ENCODE measurements at places on chromosomes 2 and 18.

GRCh38 chr2:127004893-127005600 is 101.9 kb downstream of the BIN1 start:
- DNase-seq: no peak

GRCh38 chr2:118667348-118667747 is 180.1 kb downstream of the EN1 start:
- DNase-seq: no peak

DNA sequence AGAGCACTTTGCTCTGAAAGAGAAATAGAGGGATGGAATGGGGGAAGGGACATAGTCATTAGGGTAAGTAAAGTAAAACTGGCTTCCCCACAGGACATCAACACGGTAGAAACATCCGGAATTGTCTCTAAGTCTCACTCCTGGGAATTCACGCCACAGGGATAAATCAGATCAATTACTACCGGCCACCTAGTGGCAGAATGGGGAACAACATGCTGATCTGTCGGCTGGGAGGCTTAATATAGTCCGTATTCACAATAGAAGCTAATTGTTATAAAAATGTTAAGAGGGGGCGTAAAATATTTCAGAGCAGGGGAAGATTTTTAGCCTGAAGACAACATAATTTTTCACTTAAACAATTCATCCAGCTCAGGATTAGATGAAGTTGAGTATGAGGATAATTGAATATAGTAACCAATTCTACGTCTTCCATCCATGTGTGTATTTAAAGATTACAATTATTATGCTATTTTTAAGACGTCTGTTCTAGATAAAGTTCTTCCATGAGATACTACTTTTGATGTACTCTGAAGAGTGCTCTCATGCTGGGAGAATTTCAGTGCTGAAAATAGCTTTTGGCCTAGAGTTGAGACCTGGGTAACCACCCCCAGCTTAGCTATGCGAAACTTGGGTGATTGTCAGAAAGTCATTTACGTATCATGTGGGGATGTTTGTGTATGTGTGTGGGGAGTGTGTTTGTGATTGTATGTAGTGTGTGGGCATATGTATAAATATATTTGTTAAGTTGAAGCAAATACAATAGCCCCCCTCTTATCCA is 65.7 kb downstream of the LRRTM1 start:
- DNase-seq: no peak

DNA sequence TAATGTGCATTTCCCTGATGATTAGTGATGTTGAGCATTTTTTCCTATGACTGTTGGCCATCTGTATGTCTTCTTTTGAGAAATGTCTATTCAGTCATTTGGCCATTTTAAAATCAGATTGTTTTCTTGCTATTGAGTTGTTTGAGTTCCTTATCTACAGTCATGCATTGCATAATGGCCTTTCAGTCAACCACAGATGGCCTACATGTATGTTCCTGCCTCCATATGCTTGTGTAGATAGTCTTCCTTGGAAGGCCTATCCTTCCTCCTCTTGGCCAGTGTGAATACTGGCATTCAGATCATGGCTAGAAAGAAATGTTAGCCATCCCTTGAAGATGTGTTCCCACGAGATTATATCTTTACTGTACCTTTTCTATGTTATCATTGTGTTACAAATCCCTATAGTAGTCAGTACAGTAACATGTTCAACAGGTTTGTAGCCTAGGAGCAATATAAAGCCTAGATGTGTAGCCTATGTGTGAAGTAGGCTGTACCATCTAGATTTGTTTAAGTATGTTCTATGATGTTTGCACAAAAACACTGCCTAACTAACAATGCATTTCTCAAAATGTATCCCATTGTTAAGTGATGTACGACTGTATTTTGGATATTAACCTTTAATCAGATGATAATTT is 65.6 kb upstream of the CD302 start:
- DNase-seq: no peak

DNA sequence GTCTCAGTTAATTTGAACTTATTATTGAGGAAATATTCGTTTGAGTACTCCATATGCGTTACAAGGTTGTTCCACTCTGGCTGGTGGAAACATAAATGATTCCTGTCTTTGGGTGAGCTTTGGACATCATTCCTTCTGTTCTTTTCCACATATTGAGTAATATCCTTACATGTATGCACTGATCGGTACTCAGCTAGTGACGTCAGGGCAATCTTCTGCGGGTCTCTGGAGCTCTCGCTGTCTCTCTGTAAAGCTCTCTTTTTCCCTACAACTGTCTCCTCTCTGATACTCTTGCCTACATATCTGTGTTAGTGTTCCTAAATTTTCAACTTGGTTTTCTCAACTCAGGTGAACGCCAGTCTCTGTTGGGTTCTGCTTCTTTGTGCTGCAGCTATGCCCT is 23.4 kb upstream of the IL36G start:
- DNase-seq: no peak

GRCh38 chr18:40751186-40751585 is 1203.8 kb upstream of the PIK3C3 start:
- no peak for DNase-seq
